ENCODE measurements at places on chromosomes 12 and 14.

DNA sequence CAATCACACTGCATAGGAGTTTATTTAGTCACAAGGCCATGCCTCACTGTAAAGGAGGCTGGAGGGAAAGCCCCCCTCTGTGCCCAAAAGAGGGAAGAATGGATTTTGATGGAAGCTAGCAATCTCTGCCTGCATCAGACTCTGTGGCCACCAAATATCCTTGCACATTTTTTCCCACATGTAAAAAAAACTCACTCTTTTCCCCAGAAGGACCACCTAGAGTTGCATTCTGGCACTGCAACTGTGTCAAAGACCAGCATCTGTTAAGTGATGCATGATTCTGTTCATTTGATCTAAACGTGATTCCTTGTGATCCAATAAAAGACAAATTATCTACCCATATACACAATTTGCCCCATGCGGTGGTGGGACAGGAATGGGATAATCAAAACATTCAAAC is 8.0 kb downstream of the RHOJ start:
- no peak for DNase-seq

GRCh38 chr12:16599081-16599480 is 6.9 kb downstream of the LMO3 start:
- DNase-seq = no peak

GRCh38 chr14:61889914-61890351 is 127.7 kb downstream of the SNAPC1 start:
- DNase-seq = peak; percentile 14

DNA sequence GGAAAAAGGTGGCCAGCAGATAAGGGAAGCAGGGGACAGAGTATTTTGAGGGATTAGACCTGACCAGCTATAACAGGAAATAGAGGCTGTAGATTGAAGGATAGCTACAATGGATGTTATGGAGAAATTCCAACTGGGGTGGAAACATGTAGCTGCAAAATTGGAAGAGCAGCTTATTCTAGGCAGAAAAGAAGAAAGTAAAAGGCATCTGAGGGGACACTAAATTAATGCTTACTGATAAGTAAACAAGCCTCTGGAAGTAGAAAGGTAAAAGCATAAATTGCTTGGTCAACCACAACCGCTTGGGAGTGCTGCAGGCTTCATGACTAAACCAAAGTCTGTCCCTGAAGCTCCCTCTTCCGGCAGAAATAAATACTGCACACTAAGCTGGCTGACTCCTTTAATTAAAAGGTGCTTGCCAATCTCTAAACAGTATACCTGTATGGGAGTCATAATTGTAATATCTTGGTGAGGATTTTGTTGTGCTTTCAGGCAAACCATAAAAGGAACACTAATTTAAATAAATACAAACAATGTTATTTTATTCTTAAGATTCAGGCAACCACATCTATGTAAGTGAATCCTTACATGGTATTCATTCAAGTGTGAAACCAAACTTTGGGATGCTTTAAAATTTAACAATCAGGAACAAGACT is 7.7 kb downstream of the UBC start:
- DNase-seq = peak; percentile 85

GRCh38 chr12:88122666-88123065 is 19.2 kb downstream of the CEP290 start:
- no peak for DNase-seq

DNA sequence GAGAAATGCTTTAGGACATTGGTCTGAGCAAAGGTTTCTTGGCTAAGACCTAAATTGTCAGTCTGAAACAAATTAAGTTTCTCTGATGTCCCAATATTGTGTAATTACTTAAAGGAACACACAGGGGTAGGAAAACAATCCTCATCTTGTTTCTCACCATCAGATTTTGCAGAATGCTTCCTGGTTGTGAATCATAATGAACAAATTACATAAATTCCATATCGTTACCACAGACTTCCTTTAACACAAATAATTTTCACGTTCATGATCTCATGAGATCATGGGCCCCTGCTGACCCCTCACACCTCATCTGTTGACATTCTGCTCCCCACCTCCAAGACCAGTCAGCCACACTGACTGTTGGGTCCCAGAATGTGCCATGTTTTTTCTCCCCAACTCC is 194.1 kb downstream of the MON2 start:
- DNase-seq = no peak

- DNase-seq = no peak
Measured at GRCh38 chr14:101853455-101854018, 92.0 kb downstream of the PPP2R5C start.

GRCh38 chr14:47389535-47389934 is 285.9 kb downstream of the MDGA2 start:
- no peak for DNase-seq

GRCh38 chr12:38625306-38625705 is 280.1 kb downstream of the CPNE8 start:
- no peak for DNase-seq

Data from activated T-cell treated with anti-CD3 and anti-CD28 coated beads for 24 hours (primary cell).